ENCODE measurements at places on chromosomes 5 and 9.

DNA sequence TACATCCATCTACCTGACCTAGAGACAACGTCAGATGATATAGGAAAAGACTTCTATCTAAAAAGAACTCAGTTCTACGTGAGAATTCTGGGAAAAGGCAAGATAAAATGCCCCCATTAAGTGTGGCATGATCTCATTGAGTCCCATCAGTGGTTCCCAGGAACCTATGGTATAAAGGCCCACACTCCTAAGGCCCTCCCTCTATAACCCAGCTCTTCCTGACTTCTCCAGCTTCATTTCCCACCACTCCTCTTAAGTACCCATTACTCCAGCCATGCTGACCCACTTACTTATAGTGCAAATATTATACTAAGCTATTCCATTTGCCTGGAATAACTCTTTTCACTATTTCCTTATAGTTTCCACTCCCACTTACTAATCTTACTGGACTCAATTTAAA lies 95.4 kb upstream of the NR5A1 start:
- no peak for DNase-seq

DNA sequence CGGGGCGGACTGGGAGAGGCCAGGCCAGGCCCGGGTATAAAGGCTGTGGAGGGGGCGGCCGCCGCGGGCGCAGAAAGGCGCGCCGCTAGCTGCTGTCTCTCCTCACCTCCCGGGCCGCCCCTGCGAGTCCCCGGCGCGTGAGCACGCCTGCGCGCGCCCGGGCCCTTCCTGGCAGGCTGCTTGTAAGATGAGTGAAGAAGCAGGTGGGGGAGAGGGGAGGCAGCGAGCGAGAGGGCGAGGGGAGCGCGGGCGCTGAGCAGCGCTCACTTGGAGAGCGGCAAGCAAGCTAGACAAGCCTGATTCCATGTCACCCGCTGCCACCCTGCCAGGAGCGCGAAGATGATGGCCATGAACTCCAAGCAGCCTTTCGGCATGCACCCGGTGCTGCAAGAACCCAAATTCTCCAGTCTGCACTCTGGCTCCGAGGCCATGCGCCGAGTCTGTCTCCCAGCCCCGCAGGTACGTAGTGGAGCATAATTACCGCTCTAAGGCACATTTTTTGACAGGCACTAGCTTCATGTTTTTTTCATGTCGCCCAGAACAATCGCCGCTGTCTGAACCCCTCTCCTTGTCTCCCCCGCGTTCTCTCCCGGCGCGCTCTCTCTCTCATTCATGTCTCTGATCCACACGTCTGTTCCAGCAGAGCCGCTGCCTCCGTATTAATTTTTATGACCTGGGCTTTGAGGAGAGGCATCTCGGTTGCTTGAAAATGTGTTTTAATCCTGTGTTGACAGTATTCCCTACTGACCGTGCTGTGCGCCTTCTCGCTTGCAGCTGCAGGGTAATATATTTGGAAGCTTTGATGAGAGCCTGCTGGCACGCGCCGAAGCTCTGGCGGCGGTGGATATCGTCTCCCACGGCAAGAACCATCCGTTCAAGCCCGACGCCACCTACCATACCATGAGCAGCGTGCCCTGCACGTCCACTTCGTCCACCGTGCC lies at the start of gene POU4F3:
POU4F3 (plus strand) TSS at position 66 of the 941 bp plus-strand sequence; CDS start at position 340, 274 bp downstream.
- no peak for DNase-seq

GRCh38 chr5:128736553-128736952 lies 198.5 kb upstream of the FBN2 start:
- DNase-seq, result no peak

- no peak for DNase-seq
Measured at GRCh38 chr5:143693651-143694252, 118.2 kb upstream of the HMHB1 start.

DNA sequence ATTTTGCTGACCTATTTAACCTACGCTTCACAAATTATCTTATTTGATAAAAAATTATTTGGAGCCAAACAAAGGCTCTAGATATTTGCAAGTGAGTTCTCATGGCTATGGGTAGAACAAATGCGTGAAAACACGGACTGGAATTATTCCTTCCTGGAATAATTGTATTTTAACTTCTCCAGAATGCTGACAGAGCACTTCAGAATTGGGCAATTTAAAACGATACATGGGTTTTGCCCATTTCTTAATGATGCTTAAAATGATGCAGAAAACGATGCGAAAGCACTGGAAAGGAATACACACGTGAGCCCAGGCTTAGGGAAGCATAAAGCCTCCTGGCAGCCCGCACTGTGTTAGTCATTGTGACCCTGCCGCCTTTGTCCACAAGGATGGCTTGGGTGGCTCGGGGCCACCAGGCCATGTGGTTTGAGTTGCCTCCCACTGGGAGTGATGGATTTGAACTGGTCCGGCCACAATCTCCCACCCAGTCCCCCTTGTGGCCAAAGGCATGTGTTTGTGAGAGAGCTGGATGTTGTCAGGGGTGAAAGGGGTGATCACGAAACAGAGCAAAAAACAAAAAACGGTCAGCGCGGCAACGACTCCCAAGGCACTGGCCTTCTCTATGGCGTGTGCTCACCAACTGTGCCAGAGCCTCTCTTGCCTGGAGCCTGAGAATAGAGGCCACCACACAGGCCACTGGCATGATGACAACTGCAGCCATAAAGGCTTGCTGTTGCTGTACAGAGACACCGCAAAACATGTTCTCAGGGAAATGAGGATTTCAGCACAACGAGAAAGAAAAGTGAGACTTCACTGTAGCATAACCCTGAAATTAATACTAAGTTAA lies 234.2 kb upstream of the ADAMTS16 start:
- DNase-seq, result peak; percentile 54

DNA sequence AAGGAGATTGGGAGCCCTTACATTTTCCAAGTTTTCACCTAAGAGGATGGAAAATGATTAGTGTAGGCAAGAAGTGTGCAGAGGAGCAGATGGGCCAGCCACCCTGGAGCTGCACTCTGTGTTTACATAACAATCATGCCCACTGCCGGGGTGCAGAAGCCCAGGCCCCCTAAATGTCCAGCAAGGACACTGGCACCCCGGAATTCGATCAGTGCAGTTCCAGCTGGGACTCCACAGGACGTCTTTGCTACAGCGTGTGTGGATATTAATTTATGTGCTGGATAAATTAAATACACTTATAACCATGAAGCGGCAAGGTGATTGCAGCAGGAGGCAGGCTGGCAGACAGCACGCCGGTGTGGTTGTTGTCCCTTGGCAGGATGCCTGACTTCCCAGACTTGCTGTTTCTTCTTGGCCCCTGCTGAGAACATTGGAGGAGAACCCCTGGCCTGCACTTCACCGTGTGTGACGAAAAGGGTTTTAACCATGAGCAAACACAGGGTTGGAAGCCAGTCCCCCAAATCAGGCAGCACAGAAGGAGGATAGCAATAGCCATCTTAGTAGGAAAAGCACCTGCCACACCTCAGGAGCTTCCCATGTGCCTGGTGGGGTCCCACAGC lies 73.7 kb downstream of the GADD45G start:
- peak; percentile 43 for DNase-seq

Measured in testis (tissue), 5 donors.